ENCODE measurements at places on chromosomes 7 and 10.
A peak's percentile ranks its signal among the peaks of the same experiment; 100 is the strongest.

DNA sequence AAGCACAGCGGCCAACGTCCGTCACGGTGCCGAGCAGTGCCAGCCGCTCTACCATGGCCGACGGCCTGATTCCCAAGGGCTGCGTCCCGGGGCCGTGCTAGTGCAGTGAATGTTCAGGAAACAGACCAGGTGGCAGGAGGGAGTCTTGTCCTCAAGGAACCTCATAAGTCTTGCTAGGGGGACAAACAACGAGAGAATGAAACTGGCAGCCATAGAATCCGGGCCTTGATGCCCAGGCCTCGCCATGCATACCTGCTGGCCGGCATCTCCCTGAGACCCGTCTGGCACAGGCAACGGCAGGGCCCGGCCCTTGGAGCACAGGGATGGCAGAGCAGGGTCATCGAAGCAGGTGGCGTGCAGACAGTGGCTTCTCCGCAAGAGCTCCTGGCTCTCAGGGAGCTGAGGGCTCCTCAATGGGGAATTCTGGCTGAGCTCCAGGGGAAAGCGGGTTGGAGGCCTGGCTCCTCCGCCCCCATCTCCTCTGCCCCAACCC, 58.8 kb downstream of the DIP2C start:
- DNase-seq, result no peak

DNA sequence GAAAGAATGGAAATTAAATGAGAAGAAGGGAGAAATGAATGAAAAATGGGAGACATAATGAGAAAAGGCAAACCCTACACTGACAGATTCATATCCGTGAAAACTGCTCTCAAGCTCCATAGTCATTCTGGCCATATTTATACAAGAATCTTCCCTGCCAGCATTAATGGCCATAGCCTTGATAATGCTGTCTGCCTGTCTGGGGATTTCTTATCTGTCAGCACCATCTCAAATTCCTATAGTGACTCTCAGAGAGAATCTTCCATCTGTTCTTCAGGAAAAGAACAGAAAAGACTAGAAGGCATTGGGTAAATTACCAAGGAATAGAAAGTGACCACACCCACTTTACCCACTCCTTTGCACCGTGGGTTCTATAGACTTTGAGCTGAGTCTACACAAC, 295.9 kb downstream of the PLXNA4 start:
- no peak for DNase-seq

GRCh38 chr7:149444287-149444686, 16.6 kb downstream of the ZNF777 start:
- DNase-seq, result no peak

GRCh38 chr10:114181971-114182370, 2.8 kb downstream of the TDRD1 start:
- no peak for DNase-seq

- DNase-seq, result no peak
Measured at GRCh38 chr10:103433858-103434257, 18.3 kb downstream of the CALHM2 start.

DNA sequence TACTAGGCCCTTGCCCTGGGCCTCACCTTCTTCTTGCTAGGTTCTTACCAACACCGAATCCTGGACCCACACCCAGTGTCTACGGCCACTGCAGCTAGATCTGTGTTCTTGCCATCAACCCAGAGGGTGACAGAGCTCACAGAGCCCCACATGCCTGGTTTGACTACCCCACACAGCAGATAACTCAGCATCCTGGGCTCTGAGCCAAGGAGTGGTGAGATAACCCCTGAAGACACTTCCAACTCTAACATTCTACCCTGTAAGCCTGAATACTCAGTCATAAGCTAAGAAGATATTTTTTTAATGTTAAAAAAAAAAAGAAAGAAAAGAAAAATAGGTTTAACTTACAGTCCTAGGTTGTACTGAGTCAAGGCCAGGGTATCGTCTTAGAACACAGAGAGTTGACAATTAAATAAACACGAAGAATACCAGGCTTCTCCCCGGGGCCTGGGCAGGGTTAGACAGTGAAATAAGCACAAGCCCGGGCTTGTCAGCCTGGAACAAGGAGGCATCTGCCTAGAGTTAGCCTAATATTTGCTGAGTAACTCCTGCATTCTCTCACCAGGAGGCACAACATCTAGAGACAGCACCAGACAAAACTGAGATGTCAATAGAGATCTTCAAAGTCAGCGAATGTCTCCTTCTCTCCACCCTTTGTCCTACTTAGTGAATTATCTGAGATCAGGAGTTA, 556.5 kb upstream of the LRRN3 start:
- no peak for DNase-seq

- peak; percentile 74 for DNase-seq
Measured at GRCh38 chr10:71725998-71726579, 6.5 kb upstream of the C10orf105 start.

- no peak for DNase-seq
Measured at GRCh38 chr7:42351316-42351935, 114.4 kb upstream of the GLI3 start.

- no peak for DNase-seq
Measured at GRCh38 chr7:111734954-111735660, 172.8 kb upstream of the IMMP2L start.

- DNase-seq, result no peak
Measured at GRCh38 chr10:126127481-126128029, 231.2 kb downstream of the FANK1 start.

DNA sequence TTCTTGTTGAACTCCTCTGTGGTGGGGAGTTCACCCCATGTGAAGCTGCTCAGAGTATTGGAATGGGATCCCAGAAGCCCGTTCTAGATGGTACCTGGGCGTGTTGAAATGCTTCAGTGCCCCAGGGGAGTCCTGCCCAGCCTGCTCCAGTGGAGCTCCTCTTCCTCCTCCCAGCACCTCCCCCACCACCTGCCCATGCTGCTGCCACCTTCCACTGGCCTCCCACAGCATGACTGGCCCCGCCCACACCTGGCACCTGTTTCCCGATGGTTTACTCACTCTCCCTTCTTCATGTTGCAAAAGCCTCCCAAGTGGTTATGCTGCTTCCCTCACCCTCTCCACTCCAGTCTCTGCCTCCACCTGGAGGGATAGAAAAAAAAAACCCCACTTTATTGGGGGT, 32.2 kb upstream of the PCBD1 start:
- DNase-seq, result no peak

GRCh38 chr10:80281784-80282765, 7.4 kb downstream of the MAT1A start:
- DNase-seq, result no peak

DNA sequence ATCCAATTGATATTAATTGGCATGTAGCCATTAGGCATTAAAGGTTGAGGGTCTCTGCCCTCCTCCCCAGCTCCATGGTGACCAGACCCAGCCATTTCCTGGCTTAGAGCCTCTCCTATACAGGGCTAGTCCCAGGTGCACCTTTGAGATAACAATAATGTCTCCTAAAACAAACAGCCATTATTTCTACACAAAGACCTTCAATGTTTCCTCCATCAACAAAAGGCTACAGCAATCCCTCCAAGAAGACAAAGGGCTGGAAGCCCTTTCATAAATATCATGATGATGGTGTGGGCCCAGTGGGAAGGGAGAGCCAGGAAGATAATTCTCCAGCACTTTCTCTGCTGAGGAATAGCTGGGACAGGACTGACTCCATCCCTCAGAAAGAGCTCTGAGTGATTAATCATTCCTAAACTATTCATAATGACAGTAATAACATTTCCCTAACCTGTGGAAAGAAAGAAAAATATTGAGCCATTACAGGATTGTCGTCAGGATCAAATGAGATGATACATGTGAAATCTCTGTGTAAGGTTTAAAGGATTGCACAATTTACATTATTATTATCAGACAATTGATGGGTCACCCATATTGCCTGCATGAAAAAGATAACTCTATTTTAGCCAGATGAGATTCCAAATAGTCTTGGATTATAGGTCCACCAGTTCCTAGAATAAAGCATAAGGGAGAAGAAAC, 10.2 kb downstream of the PKD2L1 start:
- DNase-seq, result no peak

DNA sequence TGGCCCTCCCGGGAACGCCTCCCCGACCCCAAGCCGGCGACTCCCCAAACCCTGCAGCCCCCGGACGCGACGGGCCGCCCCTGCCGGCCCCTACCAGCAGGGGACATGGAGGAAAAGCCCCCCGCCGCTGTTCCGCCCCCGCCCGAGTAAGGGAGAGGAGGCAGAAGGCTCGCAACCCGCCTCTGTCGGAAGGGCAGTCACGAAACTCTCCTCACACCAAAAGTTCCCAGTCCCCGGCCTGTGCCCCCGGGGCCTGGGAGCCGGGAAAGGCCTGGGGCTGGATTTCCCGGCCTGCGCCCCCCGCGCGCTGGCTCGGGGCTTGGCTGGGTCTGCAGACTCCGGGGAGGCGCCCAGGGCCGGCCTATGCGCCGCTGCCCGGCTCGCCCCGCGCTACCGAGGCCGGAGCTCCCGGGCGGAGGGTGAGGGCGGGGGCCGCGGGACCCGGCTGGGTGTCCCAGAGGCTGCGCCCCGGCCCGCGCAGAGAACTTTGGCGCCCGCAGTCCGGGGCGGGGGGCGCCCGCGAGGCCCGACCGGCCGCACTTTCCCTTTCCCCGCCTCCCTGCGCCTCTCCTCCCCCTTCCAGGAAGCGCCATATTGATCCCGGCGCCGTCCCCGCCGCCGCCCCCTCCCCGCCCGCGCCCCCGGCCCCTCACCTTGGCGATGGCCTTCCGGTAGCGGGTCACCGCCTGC, 728 bp downstream of the PARD3 start:
- no peak for DNase-seq

DNA sequence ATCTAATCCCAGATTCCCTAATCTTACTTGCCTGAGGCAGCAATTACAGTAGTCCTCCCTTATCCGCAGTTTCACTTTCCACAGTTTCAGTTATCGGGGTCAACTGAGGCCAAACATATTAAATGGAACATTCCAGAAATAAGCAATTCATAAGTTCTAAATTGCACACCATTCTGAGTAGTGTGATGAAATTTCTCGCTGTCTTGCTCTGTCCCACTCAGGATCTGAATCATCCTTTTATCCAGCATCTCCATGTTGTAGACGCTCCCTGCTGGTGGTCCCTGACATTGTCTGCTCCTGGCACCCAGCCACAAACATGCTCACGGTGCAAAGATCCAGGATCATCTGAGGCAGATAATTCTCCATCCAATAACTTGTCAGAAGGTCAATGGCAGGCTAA, 128.7 kb upstream of the CXCL12 start:
- DNase-seq, result no peak

- DNase-seq, result no peak
Measured at GRCh38 chr10:3397846-3398245, 225.3 kb upstream of the PITRM1 start.

- no peak for DNase-seq
Measured at GRCh38 chr10:132838346-132838970, 52.5 kb upstream of the NKX6-2 start.

DNA sequence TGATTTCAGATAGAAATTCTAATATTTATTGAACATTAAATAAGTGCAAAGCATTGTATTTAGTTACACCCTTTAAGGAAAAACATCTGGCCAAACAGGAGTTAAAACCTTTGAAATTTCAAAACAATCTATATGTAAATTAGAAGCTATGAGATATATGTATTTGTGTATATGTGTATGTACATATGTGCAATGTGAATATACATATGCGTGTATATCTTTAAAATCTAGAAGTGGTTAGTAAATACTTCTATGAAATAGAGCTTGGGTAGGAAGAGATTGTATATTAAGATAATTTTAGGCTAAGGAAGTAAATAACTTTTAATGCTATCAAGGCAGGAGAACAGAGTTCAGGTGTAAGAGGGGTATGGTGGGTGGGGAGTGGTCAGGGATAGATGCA, 9.3 kb downstream of the WEE2 start:
- DNase-seq, result no peak

DNA sequence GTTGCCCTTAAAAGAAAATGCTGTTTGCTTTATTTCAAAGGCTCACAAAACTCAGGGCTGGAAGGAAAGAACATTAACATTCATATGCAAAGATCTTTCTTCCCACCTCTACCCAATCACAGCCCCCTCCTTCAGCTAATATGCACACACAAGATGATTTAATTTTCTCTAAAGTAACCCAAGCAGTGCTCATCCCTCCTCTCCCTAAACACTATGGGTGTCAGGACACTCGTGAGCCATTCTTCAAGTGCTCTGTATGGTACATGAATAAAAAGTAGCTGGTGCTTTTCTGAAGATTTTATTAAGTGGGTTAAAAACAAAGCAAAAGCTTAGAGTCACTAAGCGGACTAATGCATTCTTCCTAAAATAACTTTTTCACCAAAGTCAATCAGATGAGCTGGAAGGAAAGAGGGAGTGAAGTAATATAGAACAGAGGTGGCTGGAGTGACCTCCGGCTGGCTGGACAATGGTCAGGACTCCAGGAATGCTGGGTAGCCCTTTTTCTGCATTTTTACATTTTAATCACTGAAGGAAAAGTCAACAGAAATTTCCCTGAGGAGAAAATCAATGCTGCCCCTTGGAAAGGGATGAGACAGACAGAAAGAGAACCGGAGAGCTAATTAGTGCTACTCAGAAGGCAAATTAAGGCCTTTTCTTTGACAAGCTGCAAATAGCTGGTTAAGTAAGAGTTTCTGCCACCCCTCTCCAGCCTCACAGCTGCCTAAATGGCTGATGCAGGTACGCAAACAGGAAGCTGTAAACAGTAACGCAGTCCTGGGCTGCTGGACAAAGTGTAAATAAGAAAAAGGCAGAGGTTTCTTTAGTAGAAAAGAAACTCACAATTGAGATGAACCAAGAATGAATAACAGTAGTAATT, 6.6 kb downstream of the DGKI start:
- DNase-seq, result no peak

DNA sequence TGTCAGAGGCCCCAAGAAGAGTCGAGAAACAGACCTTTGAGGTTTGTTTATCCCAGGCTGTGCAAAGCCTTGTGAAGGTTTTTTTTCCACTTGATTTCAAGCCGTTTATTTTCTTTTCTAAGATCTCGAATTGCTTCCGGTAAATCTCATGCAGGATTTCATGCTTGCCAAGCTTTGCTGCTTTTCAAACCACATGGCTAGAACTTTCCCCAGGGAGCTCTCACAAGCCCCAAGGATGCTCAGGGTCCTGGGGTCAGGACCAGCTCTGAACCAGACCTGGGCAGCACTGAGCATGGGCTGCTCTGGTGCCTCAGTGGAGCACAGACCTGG, 48.0 kb upstream of the AQP1 start:
- no peak for DNase-seq

GRCh38 chr10:100737355-100738054, 7.9 kb upstream of the PAX2 start:
- no peak for DNase-seq

DNA sequence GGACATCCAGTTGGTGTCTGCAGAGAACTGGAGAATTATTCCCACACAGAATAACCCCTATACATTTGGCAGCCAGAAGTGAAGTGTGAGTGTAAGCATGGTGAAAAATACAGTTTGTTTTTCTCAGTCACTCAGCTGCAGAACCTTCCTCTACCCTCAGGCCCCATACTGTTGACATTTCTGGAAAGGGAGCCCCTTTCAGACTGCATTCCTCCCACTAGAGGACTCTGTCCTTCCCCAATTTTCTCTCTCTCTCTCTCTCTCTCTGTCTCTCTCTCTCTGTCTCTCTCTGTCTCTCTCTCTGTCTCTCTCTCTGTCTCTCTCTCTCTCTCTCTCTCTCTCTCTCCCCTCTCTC, 86.8 kb upstream of the STEAP1B start:
- DNase-seq, result no peak

Data from activated T-cell treated with anti-CD3 and anti-CD28 coated beads, Interleukin-2, amount 50 U/mL, for 4 hours (primary cell).